ENCODE measurements at places on chromosomes 16 and 17. TPM values are rescaled to one million over a fixed set of nuclear protein-coding genes. Genes with fewer than 3 reads are reported as not detected.
A peak's percentile ranks its signal among the peaks of the same experiment; 100 is the strongest.

ST6GALNAC1 gene
- 29.6 TPM for total RNA-seq

DNA sequence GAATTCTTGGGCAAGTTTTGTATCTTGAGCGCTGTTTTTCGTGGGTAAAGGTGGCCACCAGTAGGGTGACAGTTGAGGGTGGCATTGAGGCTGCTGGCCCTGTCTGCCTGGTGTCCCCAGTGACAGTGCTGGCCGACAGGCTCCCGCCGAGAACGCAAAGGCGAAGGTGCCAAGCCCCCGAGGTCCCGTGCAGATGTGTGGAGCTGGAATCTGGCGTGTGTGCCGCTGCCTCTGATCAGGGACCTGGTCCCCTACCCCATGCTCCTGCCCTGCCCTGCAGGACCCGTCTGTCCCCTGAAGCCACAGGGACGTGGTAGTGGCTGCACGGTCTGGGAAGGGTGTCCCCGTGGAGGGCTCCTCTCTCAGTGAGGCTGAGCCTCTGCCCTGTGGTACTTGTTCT is 3.5 kb downstream of the UBE2I start:
- DNase-seq = no peak

- peak; percentile 75 for DNase-seq
These were observed 2.8 kb downstream of the GRB7 start for GRCh38 chr17:39740357-39741111.

LITAFD gene
- not detected for total RNA-seq

DNA sequence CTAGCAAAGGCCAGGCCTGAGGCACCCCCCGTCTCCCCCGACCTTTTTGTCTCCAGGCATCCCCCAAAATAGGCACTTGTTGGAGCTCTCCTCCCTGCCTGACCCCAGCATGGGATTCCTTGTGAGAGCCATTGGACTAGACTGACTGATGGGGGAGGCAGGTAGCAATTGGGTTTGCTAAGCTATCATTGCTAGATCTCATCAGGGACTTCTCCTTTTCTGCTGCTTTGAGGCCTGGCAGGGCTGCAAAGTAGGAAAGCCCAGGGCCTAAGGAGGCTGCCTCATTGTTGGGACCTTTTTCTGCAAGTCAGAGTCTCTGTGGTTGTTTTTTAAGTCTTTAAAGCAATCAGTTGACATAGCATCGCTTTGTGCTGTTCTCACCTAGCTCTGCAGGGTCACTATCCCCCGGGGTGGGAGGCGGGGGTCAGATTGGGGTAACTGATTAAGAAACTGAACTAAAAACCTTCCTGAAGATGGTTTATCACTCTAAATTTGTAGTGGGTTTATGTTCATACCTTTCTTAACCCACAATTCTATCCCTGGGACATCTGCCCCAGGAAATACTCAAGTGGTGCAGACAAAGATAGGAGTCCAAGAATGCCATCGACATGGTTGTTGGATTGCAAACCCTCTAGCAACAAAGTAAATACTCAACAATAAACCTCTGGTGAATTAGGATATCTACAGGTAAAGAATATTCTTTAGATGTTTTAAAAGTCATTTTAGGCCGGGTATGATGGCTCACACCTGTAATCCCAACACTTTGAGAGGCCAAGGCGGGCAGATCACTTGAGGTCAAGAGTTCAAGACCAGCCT is 28.0 kb downstream of the LLGL2 start:
- no peak for DNase-seq

GRCh38 chr17:82408288-82408937 is 9.7 kb upstream of the HEXD start:
- DNase-seq = no peak

GRCh38 chr17:16991349-16992009 is 19.6 kb upstream of the TNFRSF13B start:
- peak; percentile 89 for DNase-seq

DNA sequence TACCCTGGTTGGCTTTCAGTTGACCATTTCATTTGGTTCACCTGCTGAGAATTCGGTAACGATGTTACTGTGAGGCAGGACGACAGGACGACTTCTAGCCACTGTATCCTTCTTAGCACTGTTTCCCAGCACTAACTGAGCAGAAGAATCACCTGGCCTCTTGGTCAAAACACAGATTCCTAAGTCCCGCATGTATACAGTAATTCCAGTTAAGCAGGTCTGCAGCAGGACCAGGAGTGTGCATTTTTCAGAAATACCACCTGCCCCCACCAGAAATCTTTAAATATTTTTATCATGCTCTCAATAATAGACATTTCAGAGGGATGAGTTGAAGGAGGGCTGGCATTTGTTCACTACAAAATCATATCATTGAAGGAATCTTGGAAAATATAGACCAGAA is 22.6 kb downstream of the RSL1D1 start:
- no peak for DNase-seq

LLGL2 gene
- 81.8 TPM for total RNA-seq

TAF15 gene
- 36.1 TPM for total RNA-seq

- DNase-seq = no peak
These were observed 97.3 kb downstream of the ANKRD11 start for GRCh38 chr16:89392881-89393737.

DNA sequence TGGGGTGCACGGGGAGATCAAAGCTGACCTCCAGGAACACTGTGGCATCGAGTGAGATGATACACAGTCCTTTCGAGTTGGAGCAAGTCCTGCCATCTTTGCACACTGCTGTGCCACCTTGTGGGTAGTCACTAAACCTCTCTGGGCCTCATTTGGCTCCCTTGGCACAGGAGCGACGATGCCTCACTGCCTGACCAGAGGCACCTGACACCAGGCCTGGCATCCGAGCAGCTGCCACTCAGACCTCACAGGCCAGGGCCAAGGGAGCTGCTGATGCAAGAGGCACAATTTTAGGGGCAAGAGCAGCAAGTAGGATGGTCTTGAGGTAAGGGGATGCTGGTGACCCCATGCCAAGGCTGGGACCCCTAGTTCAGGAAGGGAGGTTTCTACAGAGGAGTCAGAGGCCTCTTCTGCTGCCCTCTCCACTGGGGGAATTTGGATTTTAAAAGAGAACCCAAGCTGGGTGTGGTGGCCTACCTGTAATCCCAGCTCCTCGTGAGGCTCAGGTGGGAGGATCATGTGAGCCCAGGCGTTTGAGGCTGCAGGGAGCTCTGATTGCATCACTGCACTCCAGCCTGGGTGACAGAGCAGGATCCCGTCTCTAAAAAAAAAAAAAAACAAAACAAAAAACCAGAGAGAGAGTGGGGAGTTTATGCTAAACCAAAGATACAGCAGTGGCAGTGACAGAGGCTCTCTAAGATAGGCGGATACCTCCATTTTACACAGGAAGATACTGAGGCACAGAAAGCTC is 6.7 kb upstream of the ADGRG1 start:
- DNase-seq = peak; percentile 52

ACSM5 gene
- 5.5 TPM for total RNA-seq

ASPHD1 gene
- 18.6 TPM for total RNA-seq

ABCA6 gene
- total RNA-seq = 6.5 TPM

GRCh38 chr17:61010661-61011170 is 333.1 kb downstream of the BCAS3 start:
- no peak for DNase-seq

- no peak for DNase-seq
These were observed 5.8 kb downstream of the TRAF4 start for GRCh38 chr17:28749516-28750177.

DNA sequence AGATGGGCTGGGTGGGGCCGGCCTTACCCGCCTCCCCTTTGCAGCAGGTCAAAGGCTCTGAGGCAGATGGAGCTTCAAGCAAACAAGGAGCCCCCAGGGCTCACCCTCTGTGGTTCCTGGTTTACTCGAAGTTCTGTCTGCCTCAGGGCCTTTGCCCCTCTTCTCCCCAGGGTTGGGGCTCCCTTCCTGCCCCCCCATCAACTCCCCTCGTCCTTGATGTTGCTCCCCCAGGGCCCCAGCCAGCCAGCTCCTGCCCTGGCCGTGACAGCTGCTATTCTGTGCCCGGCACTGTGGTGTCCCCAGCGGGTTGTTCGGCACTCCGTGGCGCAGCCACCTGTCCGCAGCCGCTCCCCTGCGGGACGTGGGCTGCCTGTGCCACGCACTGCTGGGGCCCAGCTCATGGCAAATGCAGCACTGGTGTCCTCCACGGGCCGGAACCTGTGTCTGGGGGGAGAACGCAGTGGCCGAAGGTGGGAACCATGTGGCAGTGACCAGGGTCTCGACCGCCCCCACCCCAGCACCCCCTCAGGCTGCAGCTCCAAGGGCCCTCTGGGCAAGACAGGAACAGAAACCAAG is 4.3 kb upstream of the METRN start:
- DNase-seq = no peak

FBXO39 gene
- total RNA-seq = not detected

HDAC5 gene
- 28.5 TPM for total RNA-seq

DNA sequence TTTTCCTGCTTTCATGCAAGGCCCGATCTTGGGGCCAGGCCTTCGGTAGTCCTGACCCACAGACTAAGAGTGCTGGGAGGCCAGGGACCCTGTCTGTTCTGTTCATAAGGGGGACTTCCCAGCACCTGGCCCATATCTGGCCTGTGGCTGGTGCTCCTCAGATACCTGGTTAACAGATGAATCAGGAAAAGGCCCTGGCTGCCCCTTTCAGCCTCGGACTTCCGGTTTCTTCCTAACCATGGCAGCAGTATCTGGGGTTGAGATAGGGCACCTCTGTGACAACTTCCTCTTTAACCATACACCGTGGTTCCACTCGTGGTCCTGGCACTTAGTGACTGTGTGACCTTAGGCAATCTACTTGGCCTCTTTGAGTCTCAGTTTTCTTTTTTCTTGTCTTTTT is 18.4 kb downstream of the PLCG2 start:
- DNase-seq = no peak

GRCh38 chr17:82960419-82961271 is 118.8 kb upstream of the METRNL start:
- DNase-seq = no peak

TMC7 gene
- 6.5 TPM for total RNA-seq

DNA sequence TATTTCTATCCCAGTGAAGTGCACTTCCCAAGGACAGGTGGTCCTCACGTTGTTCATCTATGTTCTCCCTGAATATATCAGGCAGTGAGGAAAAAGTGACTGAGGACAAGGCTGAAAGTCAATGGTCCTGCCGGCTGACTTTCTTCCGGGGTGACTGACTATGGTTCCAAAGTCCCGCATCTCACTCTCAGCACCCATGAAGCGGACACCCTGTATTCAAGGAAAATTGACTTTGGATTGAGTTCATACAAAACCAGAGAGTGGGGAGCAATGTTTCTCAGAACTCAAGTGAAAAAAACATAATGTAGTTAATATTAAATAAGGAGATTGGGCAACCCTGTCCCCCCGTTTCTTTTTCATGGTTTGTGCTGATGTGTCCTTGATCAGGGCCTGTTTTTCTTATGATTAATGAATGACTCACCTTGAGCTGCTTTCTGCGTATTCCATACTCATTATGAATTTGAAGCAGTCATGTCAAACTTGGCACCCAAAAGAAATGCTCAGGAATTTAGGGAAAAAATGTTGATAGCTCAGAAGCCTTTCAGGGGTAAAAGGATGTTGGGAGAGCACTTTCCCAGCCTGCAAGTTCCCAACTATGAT is 184.0 kb downstream of the CYLD start:
- no peak for DNase-seq

TEX14 gene
- 0.04 TPM for total RNA-seq

GRCh38 chr17:7352910-7353635 is 1.1 kb downstream of the KCTD11 start:
- peak; percentile 11 for DNase-seq

TSNAXIP1 gene
- total RNA-seq = 3.1 TPM

DNA sequence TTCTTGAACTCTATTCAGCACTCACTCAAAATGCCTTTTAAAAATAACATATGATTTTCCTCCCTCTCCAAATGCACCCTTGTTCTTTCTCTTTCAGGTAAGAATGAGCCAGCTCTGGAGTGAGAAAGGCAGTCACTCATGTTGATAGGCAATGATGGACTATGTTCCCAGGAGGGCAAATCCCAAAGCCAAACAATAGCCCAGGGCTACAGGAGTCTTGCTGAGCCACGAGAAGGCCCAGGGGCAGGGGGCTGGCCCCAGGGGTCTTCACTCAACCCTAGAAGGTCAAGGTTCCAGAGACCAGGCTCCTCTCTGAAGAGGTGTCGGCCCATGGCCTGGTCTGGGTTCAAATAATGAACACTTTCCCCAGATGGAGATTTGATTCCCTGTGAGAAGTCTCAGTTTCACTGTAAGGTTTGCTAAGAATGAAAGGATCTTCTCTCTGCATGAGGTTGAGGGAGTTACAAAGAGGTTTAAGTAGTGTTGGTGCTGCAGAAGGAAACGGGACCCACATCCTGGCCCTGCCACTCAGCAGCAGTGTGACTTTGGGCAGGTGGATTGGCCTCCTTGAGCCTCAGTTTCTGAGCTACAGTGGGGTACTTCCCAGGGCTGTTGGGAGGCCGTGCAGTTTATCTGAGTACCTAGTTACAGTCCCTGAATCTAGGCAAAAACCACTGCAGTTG is 49.0 kb downstream of the RTN4RL1 start:
- DNase-seq = no peak

- peak; percentile 83 for DNase-seq
These were observed 50.9 kb downstream of the CDH11 start for GRCh38 chr16:65070831-65071432.

USP43 gene
- total RNA-seq = 3.5 TPM

CCL22 gene
- total RNA-seq = not detected

DNA sequence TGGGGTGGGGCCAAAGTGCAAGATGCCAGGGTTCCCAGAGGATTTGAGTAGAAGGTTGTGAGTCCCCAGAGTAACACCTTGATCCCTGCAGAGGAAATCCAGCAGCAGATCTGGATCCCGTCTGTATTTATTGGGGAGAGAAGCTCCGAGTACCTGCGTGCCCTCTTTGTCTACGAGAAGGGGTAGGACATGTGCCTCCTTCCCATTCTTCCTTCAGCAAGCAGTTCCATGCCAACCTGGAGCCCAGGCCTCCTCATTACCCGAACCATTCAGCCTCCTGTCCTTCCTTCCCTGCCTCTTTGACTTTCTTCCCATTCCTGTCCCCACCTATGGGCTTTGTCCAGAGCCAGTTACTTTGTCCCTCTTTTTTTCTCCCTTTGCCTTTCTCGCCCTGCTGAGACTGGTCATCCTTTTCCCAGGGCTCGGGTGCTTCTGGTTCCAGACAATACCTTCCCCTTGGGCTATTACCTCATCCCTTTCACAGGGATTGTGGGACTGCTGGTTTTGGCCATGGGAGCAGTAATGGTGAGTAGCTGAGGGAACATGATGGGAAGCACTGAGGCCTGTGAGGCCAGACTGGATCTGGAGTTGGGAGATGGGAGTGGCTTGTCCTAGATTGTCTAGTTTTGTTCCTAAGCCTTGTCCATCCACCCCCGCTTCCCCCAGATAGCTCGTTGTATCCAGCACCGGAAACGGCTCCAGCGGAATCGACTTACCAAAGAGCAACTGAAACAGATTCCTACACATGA is 2.9 kb downstream of the RNF167 start:
- no peak for DNase-seq

MYH2 gene
- not detected for total RNA-seq

FLCN gene
- total RNA-seq = 66.2 TPM

GRCh38 chr16:85477801-85478363 is 135.2 kb upstream of the GSE1 start:
- DNase-seq = no peak

- no peak for DNase-seq
These were observed 121.2 kb downstream of the IRX3 start for GRCh38 chr16:54165174-54165911.

BMERB1 gene
- 10.3 TPM for total RNA-seq

Measured in hepatocyte (in vitro differentiated cells).